ENCODE measurements at places on chromosomes 6 and 20.

DNA sequence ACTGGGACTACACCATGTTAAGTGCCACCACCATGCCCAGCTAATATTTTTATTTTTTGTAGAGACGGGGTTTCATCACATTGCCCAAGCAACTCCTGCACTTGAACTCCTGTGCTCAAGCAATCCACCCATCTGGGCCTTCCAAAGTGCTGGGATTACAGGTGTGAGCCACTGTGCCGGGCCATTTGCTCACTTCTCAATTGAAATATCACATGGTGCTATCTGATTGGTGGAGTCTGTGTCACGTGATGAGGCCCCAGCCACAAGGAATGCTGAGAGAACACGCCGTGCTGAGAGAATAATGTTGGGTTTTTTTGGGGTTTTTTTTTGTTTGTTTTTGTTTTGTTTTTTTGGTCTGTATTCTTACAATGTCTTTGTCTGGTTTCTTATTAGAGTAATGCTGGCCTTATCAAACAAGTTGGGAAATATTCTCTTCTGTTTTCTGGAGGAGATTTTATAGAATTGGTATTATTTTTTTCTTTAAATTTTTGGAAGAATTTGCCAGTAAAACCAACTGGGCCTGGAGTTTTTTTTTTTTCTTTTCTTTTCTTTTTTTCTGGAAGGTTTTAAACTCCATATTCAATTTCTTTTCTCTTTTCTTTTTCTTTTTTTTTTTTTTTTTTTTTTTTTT is 183.2 kb upstream of the KCNG1 start:
- DNase-seq, result no peak

DNA sequence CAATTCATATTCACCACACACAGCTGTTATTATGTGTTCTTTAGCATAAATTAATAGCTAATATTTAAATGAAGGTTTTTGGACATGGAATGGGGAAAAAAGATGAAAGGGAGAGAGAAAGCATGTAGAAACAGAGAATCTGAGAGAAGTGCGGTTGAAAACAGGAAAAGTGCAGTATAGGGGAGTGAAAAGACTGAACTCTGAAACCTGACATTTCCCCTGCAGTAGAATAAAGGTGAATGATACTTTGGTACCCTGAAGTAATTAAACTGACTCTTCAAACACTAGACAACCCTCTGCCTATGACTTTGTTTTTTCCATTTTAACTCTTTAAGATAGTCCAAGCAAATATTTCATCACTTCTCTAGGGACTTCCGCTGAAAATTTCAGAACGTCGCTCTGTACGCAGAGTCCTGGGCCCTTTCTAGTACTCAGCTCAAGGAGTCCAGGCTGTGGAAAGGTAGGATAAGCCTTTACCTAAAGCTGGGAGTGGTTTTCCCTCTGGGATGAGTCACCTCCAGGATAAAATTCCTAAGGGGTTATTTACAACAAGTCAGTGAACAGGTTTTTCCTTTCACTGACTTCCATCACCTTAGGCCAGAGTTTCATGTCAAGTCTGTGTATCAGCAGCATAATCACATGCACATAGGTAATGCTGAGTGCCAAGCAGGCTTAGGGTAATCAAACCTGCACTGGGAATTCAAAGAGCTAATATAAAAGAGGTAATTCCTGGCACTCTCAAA is 614.5 kb downstream of the PKHD1 start:
- peak; percentile 15 for DNase-seq

DNA sequence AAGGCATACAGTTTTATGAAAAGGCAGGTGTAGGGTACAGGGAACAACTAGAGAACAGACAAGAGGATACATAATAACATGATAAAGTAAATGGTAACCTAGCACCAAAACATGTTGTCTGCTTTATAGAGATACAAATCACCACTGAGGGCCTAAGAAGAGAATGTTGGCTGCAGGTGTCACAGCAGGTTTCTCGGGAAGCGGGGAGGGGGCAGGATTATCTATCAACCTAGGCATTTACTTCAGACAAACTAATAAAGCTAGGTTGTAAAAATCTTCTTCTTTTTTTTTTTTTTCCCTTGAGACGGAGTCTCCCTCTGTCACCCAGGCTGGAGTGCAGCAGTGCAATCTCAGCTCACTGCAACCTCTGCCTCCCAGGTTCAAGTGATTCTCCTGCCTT is 22.7 kb downstream of the PIM1 start:
- no peak for DNase-seq

GRCh38 chr20:20369250-20370093 is 1.6 kb downstream of the INSM1 start:
- DNase-seq, result no peak

GRCh38 chr6:84801250-84801649 is 36.9 kb upstream of the TBX18 start:
- no peak for DNase-seq

DNA sequence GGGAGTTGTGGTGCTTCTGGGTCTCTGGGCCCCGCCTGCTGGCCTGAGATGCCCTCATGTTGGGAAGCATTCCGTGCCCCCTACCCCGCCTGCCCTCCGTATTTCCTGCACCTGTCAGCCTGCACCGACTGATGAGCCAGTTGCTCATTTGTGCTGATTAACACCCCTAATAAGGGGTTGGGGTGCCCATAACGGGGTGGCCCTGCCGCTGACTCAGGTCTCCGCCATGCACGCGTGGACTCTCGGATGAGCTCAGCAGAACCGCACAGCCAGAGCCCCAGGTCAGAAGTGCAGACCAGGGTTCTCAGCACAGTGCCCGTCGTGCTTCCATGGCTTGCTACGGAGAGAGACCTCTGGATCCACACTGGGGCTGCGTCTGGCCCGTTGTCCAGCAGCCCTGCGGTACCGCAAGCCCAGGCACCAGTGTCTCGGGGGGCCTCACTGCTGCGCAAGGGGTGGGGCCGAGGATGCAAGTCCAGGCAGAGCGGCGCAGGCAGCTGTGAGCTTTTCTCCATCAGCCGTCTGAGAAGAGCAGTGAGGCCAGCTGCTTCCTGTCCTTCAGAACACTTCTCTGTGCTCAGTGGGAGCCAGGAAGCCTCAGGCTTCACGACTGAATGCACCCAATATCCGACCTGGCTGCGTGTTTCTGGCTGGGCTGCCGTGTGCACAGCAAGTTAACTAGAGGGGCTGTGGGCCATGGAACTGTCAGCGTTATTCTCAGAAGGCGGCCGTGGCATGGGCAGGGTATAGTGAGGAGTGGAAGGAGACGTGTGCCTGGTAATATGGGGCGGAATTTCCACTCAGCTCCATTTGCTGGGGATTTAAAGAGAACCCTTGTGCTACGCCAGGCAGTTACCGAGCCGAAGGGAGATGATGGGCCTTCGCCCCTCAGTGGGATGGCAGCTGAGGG is 18.6 kb downstream of the MTG2 start:
- no peak for DNase-seq

- DNase-seq, result no peak
These were observed 85.8 kb downstream of the BCAS1 start for GRCh38 chr20:53984356-53985149.

GRCh38 chr20:49446808-49447207 is 35.7 kb downstream of the KCNB1 start:
- DNase-seq, result peak; percentile 38

DNA sequence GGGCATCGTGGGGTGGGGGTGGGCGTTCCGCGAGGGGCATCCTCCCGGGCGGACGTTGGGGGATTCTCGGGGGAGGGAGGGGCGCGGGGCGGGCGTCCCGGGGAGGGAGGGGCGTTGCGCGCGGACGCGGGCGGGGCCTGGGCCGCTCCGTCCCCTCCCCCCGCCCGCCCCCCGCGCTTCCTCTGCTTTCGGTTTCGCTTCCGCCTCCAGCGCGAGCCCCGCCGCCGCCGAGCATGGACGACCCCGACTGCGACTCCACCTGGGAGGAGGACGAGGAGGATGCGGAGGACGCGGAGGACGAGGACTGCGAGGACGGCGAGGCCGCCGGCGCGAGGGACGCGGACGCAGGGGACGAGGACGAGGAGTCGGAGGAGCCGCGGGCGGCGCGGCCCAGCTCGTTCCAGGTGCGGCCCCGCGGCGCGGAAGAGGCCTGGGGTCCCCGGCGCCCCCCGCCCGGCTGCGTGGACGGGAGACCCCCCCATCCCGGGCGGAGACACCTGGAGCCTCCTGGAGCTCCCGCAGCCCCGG is at the start of gene OGFR:
Gene OGFR, plus strand, starts transcription at position 209 of the 528 bp plus-strand sequence. Its CDS starts 25 bp downstream, at position 234.
- DNase-seq, result peak; percentile 93
